ENCODE measurements at places on chromosomes 5 and 9.

DNA sequence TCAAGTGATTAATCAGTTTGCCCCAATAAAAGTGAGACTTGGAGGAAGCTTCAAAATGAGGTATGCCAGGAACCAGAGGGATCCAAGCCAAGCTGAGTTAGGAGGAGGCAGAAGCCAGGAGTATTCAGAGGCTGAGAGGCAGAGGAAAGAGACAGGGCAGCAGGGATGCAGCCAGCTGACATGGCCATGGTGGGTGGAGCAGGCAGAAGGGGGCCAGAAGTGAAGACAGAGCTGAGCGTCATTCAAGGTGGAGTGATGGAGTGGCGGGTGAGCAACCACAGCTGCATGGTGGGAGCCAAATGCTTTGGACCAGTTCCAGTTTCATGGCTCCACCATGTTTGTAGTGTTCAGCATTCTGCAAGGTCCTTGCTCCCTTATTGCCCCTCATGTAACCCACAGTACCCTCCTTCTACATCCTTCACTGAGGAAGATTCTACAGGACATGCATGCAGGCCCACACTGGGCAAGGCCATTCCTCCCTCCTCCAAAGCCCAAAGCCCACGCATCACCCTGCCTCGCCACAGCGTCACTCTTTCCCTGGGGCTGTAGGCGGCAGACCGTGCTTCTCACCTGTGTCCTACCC lies 100.6 kb downstream of the FSTL4 start:
- no peak for DNase-seq

DNA sequence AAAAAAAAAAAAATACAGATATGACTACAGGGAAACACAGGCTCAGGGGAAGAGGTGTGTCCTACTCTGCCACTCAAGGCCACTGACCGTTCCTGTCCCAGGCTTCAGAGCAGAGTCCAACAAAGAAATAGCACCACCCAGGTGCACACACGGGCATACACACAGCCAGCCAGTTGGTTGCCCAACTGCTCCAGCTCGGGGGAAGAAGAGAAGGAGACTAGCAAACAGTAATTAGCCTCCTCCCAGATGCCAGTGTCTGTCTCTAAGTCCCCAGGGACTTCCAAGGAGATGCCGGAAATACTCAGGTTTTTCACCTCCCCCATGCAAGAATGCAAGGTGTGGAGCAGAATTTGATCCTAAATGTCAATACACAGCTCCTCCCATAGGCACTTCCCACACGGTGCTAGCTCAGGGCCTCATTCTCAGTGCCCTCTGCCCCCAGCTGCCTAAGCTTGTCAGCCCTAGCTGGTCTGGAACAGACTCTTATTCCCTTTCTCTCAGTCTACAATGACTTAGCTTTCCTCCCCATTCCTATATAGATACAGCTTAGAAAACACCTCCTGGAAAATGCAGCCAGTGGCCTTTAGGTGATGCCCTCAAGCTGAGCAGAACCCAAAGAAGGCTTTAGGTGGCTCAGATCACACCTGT lies 1.7 kb downstream of the MYORG start:
- no peak for DNase-seq

GRCh38 chr5:54988218-54988617 lies 2.8 kb upstream of the ESM1 start:
- DNase-seq = no peak

DNA sequence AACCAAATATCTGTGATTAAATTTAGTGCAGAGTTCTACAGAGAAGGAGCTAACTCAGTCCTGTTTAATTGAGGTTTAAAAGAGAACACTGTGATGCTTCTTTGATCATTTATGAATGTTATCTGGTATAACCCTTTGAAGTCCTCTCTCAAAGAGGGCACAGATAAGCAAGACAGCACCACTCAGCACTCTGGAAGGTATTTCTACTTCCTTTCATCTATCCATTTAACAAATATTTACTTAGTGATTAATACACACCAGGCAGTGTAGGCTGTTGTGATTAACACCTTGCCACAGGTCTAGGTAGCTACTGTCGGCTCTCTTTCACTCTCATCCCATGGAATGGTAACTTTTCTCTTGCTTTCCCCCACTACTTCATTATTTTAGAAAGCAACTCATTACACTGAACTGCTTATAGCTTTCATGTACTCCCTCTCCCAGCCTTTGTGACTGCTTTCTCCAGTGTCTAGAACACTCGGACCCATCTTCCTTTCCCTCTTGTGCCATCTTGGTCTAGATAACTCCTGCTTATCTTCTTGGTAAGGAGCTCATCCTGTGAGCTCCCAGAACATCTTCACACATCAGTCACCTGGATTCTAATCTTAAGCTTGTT lies 54.7 kb downstream of the GLDC start:
- no peak for DNase-seq

DNA sequence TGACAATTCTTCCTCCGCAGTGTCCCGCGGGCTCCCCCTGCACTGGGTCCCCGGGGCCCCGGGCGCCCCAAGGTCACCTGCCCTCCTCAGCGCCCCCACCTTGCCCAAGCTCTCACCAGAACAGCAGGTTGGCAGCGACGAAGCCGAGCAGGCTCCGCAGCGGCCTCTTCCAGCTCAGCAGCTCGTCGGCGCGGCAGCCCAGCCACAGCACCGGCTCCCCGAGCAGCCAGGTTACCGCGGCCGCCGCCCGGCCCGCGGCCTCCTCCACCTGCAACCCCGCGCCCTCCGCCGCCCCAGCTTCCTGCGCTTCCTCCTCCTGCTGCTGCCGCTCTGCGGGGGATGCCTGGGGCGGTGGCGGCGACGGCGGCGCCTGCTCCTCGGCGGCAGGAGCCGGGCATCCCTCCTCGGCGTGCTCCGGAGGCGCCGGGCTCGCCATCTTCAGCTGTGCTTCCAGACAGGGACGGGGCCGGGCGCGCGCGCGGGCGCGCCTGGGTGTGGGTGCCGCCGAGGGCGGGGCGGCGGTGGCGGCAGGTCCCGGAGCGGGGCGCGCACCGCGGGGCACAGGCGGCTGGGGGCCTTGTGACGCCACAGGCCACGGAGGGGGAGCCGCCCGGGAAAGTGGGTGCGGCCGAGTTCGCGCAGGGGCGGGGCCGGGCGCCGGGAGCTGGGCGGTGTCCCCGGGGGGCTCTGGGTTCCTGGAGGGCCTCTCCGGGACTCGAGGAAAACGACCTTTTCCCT lies at the start of gene RETREG1:
RETREG1 (minus strand) TSS at position 462 of the 738 bp plus-strand sequence; CDS start at position 436, 26 bp downstream.
- DNase-seq = no peak

Data from NCI-H2081 treated with DMSO at 0.1 percent for 48 hours (cell line).